ENCODE measurements at places on chromosomes 16 and 17. TPM values are rescaled to one million over a fixed set of nuclear protein-coding genes. Genes with fewer than 3 reads are reported as not detected.

Gene VMO1
- 1.8 TPM for polyA plus RNA-seq

Gene ASPA
- polyA plus RNA-seq: 1.2 TPM

Gene NATD1
- polyA plus RNA-seq: 10.5 TPM

Gene SSTR5
- 0.04 TPM for polyA plus RNA-seq

Data from psoas muscle (tissue), 8 donors.